ENCODE measurements at places on chromosomes 7 and 10.
A peak's percentile ranks its signal among the peaks of the same experiment; 100 is the strongest.

DNA sequence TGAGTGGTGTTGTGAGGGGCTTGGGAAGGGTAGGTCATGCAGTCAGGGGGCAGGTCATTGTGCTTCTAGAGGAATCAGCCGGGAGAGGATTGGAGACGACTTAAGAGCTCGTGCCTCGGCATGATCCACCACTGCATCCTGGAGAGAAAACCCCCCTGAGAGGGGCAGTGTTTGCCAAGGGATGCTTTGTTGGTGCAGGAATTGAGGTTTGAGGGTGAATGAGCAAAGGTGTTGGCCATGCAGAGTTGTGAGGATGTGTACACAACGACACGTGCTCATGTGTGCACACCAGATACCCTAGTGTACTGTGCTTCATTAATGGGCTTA is 85.6 kb upstream of the ANLN start:
- DNase-seq: no peak

- DNase-seq: no peak
These were observed 57.5 kb downstream of the AGMO start for GRCh38 chr7:15504351-15504750.

DNA sequence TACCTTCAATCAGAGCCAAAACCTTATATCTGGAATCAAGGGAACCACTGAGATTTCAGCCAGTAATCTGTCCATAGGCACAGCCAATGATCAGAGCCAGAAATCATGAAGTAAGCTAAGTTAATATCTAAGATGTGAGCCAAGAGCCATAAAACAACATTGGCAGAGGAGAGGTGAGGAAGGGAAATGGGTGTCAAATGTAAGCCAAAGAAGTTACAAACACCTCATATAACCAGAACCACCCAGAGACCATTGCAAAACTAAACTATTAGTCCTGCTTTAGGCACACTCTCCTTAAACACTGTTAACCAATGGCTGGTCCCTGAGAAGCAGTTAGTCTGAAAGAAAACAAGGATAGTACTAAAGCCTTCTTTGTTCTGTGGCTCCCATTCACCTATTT is 173.1 kb downstream of the HPSE2 start:
- DNase-seq: no peak

- no peak for DNase-seq
These were observed 254.1 kb upstream of the PFKP start for GRCh38 chr10:2813286-2813685.

DNA sequence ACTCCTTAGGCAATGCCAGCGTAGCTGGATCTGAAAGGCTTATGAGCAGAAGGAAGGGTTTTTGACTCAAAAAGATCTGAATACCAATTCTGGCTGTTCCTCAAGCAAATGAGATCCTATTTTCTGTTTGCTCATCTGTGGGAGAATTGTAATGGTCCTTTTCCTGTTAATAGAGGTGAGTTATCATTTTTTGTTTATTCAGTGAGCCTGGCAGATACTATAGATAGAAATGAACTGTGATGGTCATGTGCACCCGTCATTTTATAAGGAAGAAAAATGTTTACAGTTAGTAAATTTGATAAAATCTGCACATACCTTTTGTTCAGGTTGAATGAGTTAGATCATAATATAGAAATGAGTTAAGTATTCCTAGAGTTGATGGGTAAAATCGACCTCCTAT is 97.7 kb downstream of the ACTR3B start:
- DNase-seq: no peak

GRCh38 chr10:75828413-75828812 is 397.0 kb downstream of the LRMDA start:
- no peak for DNase-seq

- DNase-seq: no peak
These were observed 327.1 kb downstream of the GFRA1 start for GRCh38 chr10:115945701-115946445.

GRCh38 chr7:153518201-153518984 is 533.8 kb upstream of the DPP6 start:
- DNase-seq: no peak

- DNase-seq: no peak
These were observed 15.4 kb downstream of the NFE2L3 start for GRCh38 chr7:26167303-26167934.

DNA sequence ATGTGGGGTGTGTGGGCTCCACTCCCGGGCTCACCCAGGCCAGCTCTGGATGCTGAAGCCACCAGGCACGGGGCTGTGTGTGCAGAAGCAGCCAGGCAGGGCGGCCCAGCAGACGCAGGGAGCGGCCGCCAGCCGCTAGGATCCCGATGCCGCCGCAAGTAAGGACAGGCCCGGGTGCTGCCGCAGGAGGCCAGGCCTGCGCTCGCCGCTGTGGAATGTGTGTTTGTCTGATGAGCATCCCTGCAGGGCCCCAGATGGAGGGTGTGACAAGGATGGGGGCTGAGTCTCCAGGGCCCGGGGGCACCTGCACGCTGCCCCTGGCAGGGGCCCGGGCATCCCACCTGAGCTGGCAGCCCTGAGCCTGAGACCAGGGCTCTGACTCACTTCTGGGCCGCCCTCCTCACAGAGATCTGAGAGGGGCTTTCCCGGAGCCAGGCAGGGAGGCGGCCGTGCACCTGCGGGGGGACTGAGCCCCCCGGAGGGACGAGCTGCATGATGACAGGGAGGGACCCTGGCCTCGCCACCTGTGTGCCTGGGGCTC is 101.5 kb downstream of the FOXL3 start:
- DNase-seq: no peak

GRCh38 chr10:13946209-13946460 is 359.4 kb downstream of the PRPF18 start:
- no peak for DNase-seq

- no peak for DNase-seq
These were observed 9.9 kb downstream of the GARIN1A start for GRCh38 chr7:128681794-128682537.

DNA sequence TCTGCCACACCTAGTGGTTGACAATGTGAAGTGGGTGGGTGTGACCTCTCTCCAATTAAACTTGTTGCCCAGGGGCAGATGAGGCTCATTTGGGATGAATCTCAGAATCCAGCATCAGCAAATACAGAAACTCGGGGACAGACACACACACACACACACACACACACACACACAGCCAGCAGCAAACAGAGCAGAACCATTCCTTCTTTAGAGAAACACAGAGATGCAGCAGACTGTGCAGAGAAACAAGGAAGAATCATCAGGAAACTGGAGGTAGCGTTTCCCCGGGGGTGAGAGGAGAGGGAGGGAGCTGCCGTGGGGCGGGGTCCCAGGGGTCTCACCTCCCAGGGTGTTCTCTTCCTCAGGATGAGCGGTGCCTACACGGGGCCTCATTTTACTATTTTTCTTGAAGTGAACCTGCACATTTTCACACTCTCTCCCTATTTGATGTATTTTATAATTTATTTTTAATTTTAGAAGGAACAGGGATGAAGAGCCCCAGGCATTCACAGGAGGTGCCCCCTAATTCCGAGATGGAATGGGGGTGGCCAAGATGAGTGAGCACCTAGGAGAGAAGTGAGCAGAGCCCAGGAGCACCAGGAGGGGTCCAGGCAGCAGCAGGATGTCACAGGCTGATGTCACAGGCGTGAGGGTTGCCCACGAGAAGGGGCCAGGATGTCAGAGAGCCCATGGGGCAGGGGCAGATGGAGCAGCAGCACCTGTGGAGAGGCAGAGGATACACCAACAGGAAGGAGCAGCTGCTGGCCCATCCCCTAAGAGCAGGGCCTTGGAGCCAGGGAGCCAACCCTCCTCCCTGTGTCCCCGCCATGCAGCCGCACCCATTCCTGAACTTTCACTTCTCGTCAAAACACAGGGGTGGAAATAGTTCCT is 85.3 kb upstream of the PPP2R2D start:
- no peak for DNase-seq

GRCh38 chr10:75407224-75407712 is 5.7 kb upstream of the ZNF503 start:
- DNase-seq: no peak

DNA sequence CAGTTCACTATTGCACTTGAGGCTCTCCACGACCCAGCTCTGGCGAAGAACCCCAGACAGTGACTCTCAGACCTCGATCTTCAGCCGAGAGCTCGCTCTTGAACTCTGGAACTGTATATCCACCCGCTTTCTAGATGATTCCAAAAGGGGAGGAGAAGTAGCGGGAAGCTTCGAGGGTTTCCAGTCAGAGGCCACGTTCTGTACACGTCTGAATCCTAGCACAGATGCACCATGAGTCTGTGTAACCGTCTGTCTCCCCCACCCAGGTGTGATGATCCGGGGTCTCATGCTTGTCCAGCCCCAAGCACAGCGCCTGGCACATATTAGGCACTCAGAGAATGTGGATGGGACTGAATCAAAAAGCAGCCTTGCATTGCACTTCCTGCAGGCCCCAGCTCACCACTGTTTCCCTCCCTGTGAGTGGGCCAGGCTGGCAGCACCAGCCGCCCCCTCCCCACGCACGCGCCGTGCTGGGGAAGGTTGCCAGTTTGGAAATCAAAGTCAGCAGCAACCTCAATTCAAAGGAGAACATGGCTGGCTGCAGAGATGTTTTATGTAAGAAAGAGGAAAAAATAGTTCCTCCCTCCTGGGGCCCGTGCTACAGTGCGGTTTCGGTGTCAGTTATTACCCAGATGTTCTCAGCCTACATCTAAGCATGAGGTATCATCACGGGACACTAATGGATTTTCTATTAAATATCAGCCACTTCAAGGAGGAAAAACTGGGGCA is 5.7 kb downstream of the GRID2IP start:
- no peak for DNase-seq

GRCh38 chr7:69839782-69840181 is 241.5 kb downstream of the AUTS2 start:
- DNase-seq: no peak

GRCh38 chr7:101119876-101120275 is 7.0 kb upstream of the SERPINE1 start:
- DNase-seq: no peak

DNA sequence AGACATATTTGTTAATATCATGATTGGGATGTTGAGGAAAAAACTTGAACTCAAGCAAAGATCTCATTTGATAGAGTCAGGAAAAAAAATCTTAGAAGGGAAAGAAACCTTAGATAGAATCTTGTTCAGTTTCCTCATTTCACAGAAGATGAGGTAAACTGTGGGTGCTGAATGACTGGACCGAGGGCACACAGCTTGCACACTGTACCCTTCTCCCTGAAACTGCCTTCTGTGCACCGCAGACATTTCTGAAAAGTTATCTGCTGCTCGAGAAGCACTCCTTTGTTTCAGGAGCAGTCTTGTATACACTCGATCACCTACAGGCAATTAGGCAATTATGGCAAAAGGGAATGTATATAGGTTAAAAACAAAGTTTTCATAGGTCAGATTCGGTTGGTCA is 167.4 kb downstream of the SKAP2 start:
- DNase-seq: no peak

DNA sequence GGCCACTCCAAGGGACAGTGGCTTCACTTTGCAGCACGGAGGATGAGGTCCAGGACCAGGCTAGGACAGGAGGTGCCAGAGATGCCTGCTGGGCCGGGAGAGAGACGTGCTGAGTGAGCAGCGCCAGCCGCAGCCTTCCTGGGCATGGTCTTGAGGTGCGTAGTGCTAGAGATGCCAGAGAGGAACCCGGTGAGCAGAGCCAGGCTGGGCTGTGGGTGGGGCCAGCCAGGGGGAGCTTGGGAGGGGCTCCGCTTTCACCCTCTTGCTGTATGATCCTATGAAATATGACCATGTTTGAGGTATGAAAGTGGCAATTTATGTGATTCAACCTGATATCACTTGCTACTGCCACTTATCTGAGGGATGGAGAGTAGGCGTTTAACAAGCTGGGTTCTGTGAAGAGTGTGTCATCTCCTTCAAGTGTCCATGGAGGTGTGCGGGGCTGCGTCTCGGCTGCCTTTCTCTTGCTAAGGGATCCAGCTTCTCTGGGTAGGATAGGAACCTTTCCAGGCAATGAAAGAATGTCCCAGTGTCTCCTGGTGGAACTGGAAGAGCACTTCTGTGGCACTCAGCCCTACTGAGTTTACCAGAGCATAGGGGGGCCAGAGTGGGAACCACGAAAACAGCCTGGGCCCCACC is 518.4 kb upstream of the FOXK1 start:
- no peak for DNase-seq

- DNase-seq: no peak
These were observed 252.7 kb downstream of the KIF20B start for GRCh38 chr10:89954061-89954460.

DNA sequence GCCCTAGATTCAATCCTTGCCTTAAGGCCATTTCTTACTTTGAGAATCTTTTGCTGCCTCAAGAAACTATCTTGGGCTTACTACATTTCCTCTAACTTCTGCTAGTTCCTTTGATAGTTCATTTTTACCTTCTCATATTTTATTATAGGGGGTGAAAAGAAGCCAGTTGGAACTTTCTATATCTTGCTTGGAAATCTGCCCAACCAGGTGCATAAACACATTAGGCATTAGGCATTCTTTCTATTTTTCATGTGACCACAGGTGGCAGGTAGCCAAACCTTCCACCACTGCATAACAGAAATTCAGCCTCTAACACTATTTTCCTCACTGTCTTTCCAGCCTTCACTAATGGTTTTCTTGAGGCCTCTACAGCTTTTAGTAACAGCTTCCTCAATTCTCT is 300.0 kb upstream of the SP8 start:
- DNase-seq: no peak

- DNase-seq: peak; percentile 35
These were observed 80.2 kb downstream of the RNF216 start for GRCh38 chr7:5701085-5701914.

DNA sequence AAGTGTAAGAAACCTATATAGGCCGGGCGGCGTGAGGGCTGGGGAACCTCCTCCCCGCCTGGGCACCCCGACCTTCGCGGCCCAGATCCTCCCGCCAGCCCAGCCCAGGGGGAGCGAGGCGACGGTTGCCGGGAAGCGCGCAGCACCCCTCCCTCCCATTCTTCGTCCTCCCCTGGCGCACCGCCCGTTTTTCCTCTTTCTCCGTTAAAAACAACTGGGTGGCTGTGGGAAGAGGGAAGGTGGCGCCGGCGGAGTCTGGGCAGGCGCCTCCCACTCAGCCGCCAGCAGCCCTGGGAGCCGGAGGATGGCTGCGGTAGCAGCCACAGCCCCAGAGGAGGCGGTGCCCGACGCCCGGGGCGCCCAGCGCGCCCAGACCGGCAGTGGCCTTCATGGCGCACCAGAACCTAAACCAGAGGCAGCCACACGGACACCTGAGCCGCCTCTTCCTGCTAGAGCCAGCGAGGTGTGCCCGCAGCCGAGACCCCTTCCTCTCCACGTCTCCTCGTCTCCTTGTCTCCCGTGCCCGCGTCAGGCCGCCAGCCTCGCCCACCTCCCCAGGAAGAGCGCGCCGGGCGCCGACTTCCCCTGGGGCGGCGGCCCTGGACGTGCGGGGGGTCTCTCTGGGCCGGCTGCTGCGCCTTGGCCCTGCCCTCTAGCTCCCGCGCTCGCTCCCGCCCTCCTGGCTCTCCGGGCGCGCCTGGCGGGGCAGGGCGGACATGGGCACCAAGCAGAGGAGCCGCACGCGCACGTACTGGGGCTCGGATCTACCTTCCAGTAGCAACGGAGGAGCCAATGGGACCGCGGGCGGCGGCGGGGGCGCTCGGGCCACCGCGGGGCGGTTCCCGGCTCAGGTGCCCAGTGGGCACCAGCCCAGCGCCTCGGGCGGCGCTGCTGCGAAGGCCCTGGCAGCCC is 32.8 kb upstream of the SFTPD start:
- no peak for DNase-seq

- no peak for DNase-seq
These were observed 161.1 kb downstream of the FAM107B start for GRCh38 chr10:14613588-14613920.

- DNase-seq: no peak
These were observed 22.4 kb upstream of the SMC3 start for GRCh38 chr10:110544958-110545537.

GRCh38 chr10:60521974-60522405 is 132.3 kb upstream of the ANK3 start:
- DNase-seq: no peak
